Dermis blood vessel endothelial cell (primary cell): ENCODE measurements at places on chromosomes 3 and 15.

- DNase-seq: no peak
These were observed 3.5 kb downstream of the TBL1XR1 start for GRCh38 chr3:177193688-177194268.

DNA sequence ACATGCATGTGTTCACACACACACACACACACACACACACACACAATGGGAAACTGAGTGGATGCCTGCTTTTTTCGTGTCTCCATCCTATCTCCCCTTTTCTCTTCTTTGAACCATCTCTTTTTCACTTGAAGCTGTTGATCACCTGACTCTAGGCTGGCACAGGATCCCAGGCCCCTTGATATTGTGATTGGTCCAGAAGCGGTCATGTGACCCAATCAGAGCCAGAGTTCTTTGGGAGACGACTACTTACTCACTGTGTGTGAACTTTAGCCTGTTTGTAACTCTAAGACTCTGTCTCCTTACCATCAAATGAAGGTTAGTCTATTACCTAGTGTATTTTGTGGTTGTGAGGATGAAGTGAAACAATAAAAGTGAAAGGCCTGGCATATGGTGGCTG, 172.9 kb downstream of the ADAMTS9 start:
- no peak for DNase-seq

- DNase-seq: peak; percentile 7
These were observed at the start of gene SLC6A20 for GRCh38 chr3:45795882-45796765. TSS of gene SLC6A20 (minus strand) at chr3:45796536. CDS start at chr3:45796419, 117 bp downstream.

- DNase-seq: peak; percentile 67
These were observed 329.7 kb downstream of the TIGIT start for GRCh38 chr3:114623420-114624046.

- DNase-seq: peak; percentile 72
These were observed 59.0 kb upstream of the SMAD3 start for GRCh38 chr15:67006083-67007065.

GRCh38 chr3:126969586-126969985, 13.3 kb upstream of the PLXNA1 start:
- no peak for DNase-seq

DNA sequence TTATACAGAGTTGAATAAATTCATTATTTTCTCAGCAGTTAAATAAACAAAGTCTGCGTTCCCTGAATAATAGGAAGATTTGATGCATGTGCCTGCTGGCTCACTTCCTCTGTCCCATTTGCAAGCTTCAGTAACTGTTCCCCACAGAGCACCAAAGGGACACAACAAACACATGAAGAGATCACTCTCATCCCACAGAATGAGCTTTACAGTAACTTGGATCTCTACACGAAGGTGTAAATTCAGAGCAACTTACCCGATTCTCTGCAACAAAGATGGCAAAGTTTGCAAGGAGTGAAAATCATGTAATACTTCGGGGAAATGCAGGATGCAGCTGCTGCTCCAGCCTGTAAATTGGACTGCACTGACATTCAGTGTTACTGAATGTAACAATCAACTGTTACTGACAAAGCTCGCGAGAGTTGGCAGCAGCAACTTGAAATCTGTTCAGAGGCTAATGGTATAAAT, at the start of gene BCHE:
TSS of gene BCHE (minus strand) at position 366 of the 468 bp plus-strand sequence. CDS start 6,390 bp downstream, outside the sequence.
- DNase-seq: peak; percentile 1

- no peak for DNase-seq
These were observed 62.5 kb upstream of the FOXB1 start for GRCh38 chr15:59941612-59942011.

- no peak for DNase-seq
These were observed 26.6 kb upstream of the SLMAP start for GRCh38 chr3:57729334-57730045.

DNA sequence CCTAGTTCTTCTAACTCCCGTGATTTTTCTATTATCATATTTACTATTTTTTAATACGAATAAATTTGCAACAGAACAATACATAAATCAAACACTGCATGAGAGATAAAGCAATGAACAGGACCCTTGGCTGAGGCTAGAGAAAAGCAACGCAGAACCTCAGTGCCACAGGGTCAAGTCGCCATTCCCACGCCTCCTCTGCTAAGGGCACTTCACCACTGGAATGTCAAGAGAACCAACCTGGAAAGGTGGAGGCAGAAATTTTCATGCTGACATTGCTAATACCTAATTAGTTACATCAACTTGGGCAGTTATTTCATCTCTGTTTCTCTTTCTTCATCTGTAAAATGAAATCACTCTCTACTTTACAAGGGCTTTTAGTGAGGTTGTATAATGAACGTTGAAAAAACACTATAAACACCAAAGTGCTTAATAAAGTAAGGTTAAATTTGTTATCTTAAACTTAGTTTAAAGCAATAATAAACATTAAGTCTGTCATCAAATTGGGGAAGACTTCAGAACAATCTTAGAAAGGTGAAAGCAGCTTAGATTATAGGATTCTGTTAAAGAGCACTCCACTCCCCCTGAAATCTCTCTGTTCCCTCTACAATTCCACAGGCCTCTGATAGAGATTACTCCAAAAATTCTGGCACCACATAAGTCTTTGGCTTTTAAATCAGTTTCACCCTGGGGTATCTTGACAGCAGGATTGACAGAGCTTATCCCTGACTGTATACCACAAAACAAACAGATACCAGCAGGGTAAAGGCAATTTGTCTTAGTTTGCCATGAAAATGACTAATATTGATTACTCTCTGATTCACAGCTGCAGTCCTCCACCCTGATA, 41.9 kb downstream of the PLCH1 start:
- DNase-seq: no peak

GRCh38 chr3:4719046-4719501, 225.9 kb downstream of the ITPR1 start:
- DNase-seq: no peak

GRCh38 chr3:114420072-114420471, 126.2 kb downstream of the TIGIT start:
- no peak for DNase-seq

- DNase-seq: no peak
These were observed 194.2 kb downstream of the EBLN2 start for GRCh38 chr3:73255609-73256029.

- DNase-seq: no peak
These were observed 59.7 kb upstream of the GK5 start for GRCh38 chr3:142285083-142285517.

DNA sequence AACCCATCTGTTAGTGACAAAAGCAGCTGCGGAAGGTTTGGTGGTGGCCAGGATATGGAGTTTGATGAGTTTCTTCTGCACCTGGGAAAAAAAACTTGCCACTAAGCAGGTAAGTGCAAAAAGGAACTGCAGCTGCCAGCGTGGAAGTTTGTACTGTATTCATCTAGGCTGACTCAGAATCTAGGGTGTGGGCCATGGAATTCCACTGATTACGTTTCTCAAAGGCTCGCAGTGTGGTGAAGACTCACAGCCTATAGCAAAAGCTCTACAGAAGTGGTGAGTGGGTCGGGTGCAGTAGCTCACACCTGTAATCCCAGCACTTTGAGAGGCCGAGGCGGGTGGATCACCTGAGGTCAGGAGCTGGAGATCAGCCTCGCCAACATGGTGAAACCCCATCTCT, 334.6 kb upstream of the GRM7 start:
- no peak for DNase-seq

GRCh38 chr15:80789796-80790195, 10.6 kb downstream of the CEMIP start:
- DNase-seq: no peak

- DNase-seq: no peak
These were observed 2.8 kb upstream of the ILDR1 start for GRCh38 chr3:122024800-122025199.

GRCh38 chr3:17258823-17259436, 374.2 kb downstream of the PLCL2 start:
- peak; percentile 67 for DNase-seq

- DNase-seq: peak; percentile 54
These were observed 883.6 kb upstream of the NR2F2 start for GRCh38 chr15:95446854-95447253.

- no peak for DNase-seq
These were observed 3.2 kb upstream of the PPP4R2 start for GRCh38 chr3:72993391-72993790.

DNA sequence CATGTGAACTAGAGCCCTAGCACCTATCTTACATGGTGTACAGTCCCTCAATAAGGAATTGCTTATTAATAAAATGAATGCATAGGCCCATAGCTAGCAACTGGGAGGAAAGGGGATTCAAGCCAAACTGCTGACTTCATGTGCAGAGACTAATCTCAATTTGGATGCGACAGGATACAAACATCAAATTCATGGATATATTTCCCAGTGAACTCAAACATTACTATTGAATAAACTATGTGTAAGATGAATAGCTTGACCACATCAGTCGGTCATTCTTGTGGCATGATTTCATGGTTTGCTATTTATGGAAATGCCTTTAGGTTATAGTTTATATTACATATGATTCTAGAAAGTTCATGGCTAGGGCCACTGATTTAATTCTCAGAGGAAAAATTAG, 268.6 kb upstream of the SLITRK3 start:
- DNase-seq: no peak

GRCh38 chr15:29818141-29818540, 4.1 kb downstream of the TJP1 start:
- peak; percentile 73 for DNase-seq

DNA sequence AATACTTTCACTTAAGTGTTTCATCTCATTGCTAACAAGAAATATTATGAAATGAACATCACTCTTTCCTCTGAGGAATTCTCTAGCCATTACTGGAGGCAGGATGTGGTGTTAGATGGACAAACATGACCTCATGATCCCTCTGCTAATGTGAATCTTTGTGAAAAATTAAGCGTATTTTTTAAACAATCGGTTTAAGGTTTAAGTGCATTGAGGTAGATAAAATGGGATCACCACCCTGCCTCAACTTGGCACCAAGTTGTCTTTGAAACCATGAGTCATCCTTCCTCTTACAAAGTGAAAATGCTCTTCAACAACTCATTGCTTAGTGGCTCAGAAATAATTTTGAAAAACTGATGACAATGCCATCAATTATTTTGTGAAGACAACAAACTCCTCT, 76.0 kb upstream of the DCBLD2 start:
- peak; percentile 95 for DNase-seq

DNA sequence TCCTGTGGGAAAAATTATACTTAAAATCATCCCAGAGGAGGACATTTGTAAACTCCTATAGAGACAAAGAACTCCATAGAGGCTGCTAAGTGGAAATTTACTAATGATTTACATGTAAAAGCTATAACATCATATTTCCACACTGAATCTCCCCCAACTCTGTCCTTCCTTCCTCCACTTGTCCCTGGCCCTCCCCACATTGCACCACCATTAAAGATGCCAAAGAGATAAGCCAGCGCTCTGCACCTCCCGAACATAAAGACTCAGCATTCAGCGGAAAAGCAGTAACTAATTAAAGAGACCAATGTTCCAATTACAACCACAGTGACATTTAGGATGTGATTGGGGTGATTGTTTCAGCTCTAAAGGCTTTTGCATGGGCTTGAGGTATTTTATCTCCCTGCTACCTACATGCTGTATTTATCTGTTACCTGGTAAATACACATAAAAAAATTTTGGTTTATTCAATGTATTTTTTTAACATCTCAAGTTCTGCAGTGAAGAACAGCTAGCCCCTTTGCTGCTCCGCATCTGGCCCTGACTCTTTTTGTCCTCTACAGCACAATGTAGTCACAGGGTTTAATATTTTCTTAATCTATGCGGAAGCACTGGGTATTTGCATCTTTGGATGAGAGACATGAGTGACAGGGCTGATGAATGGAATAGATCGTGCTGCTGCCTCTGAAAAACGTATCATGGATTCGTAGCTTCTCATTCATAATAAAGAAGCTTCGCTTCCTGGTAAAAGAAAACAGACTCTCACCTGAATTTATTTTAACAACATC, 35.3 kb upstream of the B3GNT5 start:
- no peak for DNase-seq

GRCh38 chr15:25795712-25796111, 67.4 kb downstream of the ATP10A start:
- no peak for DNase-seq

- no peak for DNase-seq
These were observed 14.8 kb upstream of the ZBTB20 start for GRCh38 chr3:115161866-115162265.

- DNase-seq: peak; percentile 81
These were observed 197.2 kb downstream of the KCNAB1 start for GRCh38 chr3:156317462-156318074.

GRCh38 chr15:79195239-79195638, 87.3 kb upstream of the ANKRD34C start:
- DNase-seq: no peak

DNA sequence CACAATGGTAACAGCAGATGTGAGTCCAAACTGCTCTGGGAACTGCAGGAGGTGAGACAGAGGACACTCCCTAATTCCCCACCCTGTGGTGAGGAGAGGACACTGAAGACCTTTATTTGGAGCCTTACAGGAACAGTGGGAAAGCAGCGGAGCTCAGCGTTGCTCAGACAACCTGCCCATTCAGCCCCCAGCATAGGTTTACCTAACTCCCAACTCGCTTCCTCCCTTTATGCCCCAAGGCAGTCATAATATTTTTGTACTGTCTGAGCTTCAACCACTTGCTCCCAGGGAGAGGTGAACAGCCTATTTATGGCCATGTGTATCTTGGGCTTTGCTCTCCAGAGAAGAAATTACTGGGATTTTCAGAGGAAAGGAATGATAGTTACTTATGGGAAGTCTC, 34.1 kb downstream of the SHC4 start:
- DNase-seq: no peak

DNA sequence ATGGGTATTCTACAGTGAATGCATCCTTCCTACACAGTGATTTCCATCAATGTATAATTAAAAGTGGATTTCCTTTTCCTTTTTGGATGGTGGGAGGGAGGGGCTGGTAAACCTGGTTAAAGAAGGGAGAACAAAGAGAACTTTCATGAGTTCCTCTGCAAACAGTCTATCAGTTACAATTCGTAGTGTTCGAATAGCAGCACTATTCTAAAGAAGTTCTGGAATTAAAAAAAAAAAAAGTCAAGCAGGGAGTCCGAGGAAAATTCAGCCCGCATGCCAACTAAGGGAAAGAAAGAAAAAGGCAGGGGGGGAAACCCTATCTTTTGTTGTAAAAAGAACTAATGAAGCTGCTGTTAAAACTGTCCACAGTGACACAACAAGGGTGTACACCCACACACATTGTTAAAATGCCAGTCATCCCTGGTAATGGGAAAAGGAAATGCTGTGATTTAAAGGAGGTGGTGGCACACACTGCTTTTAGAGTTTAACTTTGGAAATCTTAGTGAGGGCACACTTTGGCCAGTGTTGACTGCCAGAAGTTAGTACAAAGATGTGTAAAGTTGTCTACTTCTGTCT, 521.2 kb downstream of the ZIC1 start:
- peak; percentile 79 for DNase-seq

GRCh38 chr3:151306168-151306810, 10.3 kb downstream of the GPR87 start:
- DNase-seq: no peak

- no peak for DNase-seq
These were observed 28.9 kb downstream of the TKT start for GRCh38 chr3:53226841-53227407.
